ENCODE measurements at places on chromosomes 5 and 9. TPM values are rescaled to one million over a fixed set of nuclear protein-coding genes. Genes with fewer than 3 reads are reported as not detected.

DNA sequence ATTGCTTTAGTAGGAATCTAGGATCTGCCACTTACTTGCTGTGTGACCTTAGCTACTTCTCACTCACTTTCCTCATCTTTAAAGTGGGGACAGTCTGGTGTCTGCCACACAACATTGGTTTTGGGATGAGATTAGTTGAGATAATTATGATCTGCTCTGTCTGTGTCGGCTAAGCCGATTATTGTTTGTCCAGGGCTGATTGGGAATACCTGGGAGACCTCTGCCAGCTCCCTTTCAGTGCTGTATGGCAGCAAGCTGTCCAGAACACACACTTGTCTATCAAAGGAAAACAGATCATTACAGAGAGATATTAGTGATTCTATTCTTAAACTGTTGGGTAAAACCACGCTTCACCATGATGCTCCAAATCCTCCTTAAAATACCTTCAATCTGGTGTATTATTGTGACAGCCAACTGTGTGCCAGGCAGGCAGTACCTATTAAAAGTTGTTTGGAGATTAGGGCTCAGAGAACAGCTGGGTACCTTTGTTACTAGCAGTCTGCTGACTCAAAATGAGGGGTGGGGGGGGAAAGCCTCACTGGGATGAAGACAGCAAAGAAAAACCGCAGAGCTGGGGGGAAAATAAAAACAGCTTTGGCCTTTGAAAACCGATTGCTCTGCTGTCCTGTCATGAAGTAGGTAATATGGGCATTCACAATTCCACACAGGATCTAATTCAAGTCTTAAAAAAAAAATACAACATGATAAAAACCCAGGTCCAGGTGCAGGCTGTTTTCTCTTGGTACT is 458.4 kb upstream of the C9orf72 start:
- DNase-seq: no peak

GRCh38 chr5:76638479-76638878 is 15.3 kb upstream of the F2RL2 start:
- no peak for DNase-seq

DNA sequence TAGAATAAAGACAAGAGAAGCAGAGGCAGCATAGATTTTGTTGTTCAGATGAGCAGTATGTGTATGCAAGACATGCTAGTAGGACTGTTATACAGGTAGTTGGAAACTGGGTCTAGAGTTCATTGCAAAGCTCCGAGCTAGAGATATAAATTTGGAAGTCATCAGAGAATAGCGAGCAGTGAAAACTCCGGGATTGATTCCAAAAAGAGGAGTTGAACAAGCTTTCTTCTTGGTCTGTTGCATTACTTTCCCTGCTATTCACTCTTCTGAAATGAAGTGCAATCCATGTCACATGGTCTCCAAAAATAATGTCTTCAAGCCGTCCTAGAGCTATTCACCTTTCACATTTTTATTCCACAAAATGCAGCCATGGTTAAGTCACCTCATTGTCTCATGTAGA is 67.9 kb upstream of the ZNF462 start:
- no peak for DNase-seq

- no peak for DNase-seq
Observed at GRCh38 chr9:3401221-3401954, 124.4 kb downstream of the RFX3 start.

DNA sequence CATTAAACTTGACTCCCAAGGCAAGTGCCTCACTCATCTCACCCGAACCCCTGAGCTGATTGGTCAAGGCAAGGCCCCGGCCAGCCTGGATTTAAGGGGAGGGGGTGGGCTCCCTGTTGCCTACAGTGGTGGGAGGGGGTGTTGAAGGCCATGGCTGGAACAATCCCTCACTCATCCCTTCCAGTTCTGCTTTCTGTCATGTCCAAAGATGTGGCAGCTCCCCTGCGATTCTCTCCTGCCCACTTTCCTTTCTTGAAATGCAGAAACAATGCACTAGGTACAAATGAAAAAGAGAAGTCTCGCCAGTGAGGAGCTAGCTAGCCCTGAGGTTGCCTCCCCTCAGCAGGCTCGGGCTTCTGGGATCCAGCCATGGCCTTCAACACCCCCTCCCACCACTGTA is 240.9 kb downstream of the SYK start:
- no peak for DNase-seq

- DNase-seq: no peak
Observed at GRCh38 chr5:9329125-9329524, 216.8 kb downstream of the SEMA5A start.

- no peak for DNase-seq
Observed at GRCh38 chr9:91245431-91246313, 116.0 kb downstream of the AUH start.

GRCh38 chr5:151414536-151414935 is 32.9 kb upstream of the SLC36A1 start:
- DNase-seq: no peak

GRCh38 chr9:98142925-98143481 is 24.0 kb upstream of the TRIM14 start:
- DNase-seq: no peak

- no peak for DNase-seq
Observed at GRCh38 chr9:115192835-115193525, 75.0 kb upstream of the TNC start.

Gene PHF24
- under 0.01 TPM for total RNA-seq

Gene HMCN2
- under 0.01 TPM for total RNA-seq

Gene DIPK1B
- 227 TPM for total RNA-seq

Gene DDX46
- total RNA-seq: 13.2 TPM

Gene NKD2
- under 0.01 TPM for total RNA-seq

Gene PNPLA7
- 11.6 TPM for total RNA-seq

Gene DND1
- total RNA-seq: 0.54 TPM

Gene BOD1
- 23.2 TPM for total RNA-seq
